Globus pallidus (tissue), 1 donor: ENCODE measurements at places on chromosomes 11 and 22.

DNA sequence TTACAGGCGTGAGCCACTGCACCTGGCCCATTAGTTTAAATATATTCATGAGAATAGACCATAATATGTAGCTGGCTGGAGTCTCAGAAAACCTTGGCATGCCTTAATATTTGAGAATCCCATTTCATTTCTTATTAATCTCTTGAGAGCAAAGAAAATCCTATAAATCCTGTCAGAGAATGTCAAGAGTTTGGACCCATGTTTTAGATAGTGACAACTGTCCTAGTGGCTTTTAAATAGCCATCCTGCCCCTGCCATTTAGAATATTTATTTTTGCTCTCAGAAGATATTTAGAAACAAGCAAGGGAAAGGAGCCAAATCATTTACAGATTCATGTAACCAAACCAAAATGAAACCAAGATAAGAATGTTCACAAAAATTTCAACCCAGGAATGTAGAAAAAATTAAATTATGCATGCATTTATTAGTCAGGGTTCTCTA lies 107.2 kb downstream of the SWAP70 start:
- no peak for DNase-seq

DNA sequence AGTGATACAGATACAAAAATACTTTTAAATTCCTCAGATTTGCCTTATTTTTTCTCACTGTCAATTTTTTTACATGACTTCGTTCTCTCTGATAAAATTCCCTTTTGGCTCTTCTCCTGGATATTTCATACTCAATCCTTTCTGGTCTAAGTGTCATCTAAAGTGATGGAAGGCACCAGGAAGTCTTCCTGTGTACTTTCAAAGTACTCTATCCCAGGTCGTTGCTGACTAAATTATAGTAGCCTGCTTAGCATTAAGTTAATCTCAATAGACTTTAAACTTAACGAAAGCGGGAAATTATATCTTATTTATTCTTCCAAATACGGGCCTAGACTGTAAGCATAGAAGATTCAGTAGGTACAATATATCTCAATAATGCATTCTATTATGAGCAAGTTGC lies 67.8 kb downstream of the CASP12 start:
- no peak for DNase-seq

GRCh38 chr11:99632969-99633368 lies 612.2 kb downstream of the CNTN5 start:
- DNase-seq = no peak

DNA sequence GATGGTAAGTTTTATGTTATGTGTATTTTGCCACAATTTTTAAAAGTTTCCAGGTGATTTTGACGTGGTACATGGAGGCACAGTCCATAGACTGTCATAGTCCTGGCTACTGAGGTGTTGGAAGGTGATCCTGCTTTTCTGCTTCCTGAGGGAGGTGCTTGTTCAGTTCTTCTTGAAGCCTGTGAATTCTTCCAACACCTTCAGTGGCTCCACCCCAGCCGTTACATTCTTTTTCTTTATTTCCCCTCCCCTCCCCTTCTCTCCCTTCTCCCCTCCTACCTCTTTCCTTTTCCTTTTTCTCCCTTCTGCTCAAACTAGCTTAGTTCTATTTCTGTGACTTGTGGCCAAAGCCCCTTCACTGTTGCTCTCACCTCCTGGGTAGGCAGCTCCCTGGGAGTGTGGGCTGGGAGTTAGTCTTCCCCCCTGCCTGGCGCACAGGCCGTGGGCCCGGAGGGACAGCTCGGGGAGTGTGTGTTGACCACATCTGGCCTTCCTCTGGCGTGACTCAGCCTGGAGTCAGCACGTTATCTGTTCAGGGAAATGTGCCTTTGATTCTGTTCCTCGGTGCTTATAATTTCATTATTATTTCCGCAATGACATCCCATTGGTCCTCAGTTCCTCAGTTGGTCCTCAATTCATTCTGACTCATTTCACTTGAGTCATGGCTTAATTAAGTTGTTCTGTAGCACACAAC lies 566.2 kb downstream of the TBC1D22A start:
- DNase-seq = no peak

GRCh38 chr11:117471776-117472175 lies 144.1 kb downstream of the CEP164 start:
- DNase-seq = no peak

DNA sequence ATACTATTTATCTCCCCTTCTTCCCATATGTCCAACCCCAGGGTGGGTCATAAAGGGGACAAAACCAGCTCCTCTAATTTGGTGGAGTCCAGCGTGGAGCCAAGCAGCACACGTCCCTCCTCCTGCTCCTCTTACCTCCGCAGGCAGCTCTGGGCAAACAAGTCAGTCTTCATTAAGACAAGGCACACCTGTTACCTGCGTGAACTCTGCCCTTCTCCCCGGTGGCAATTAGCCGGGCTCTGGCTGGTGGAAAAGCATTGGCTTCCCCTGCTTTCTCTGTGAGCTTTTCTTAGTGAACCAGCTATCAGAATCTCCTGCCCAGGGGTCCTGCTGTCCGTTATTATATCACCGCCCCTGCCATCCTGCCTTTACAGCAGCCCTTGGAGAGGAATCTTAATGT lies 418.7 kb upstream of the CADM1 start:
- no peak for DNase-seq

DNA sequence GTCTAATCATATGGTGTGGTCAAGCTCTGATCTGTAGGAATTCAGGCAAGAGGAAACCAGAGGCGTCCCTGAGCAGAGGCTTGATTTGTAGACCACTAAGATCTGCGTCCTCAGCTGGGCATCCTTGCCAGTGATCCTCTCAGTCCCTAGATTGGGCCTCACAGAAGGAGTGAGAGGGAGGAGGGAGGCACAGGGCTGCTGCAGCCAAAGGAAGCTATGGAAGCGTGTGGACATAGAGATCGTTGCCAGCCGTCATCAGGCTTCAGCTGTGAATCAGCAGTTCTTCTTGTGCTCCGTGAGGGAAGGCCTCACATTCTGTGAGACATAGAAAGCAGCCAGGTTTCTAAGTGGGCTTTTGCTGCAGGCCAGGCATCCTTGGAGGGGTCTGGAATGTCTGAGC lies 254.6 kb upstream of the KIRREL3 start:
- no peak for DNase-seq

GRCh38 chr11:117970400-117971024 lies 15.7 kb upstream of the IL10RA start:
- no peak for DNase-seq

DNA sequence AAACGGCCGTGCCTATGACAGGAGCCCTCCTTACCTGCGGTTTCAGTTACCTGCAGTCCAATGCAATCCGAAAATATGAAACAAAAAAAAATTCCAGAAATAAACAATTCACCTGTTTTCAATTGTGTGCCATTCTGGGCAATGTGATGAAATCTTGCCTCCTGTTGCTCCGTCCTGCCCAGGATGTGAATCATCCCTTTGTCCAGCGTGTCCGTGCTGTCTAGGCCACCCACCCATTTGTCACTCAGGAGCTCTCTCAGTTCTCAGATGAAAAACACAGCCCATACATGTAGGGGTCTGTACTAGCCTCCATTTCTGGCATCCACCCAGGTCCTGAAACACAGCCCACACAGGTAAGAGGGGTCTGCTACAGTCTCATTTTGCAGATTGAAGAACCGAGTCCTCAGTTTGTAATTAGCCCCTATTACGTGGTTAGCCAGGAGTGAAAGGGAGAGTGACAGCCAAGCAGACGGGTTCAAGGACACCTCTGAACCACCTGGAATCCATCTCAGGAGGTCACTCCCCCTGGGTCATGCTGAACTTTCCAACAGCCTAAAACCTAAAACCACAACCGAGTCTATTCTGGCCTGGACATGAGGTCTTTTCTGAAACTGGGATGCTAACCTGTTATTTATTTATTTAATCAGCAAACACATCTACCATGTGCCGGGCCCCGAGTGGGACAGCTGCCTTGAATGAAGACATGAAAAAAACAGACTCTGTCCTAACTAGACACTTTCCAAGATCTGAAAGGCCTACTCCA lies 317.2 kb downstream of the SHANK2 start:
- DNase-seq = no peak

- DNase-seq = no peak
Measured at GRCh38 chr22:19805821-19806212, 45.2 kb downstream of the TBX1 start.

DNA sequence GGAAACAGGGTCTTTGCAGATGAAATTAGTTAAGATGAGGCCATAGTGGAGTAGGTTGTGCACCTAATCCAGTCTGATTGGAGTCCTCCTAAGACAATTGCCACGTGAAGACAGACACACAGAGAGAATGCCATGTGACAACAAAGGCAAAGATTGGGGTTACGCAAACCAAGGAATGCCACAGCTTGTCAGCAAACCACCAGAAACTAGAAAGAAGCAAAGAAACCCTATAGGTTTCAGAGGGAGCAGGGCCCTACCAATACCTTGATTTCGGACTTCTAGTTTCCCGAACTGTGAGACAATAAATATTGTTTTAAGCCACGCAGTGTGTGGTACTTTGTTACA lies 8.2 kb upstream of the LAYN start:
- no peak for DNase-seq

DNA sequence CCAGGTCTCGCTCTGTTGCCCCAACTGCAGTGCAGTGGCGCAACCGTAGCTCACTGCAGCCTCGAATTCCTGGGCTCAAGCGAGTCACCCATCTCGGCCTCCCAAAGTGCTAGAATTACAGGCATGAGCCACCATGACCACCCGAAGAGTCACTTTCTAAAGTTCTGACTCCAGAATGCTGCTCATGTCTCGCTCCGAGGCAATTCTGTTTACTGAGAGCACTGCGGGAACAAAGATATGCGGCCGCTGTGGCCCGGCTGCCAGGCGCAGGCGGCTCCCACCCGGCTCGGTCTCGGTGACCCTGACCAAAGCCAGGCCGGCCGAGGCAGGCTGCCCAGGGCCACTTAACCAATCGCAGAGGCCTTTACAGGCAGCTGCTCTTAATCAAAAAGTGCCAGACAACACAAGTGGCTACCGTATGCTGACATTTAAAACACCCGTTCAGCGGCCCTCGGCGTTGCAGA lies 78.7 kb downstream of the PHF21B start:
- peak; percentile 25 for DNase-seq

DNA sequence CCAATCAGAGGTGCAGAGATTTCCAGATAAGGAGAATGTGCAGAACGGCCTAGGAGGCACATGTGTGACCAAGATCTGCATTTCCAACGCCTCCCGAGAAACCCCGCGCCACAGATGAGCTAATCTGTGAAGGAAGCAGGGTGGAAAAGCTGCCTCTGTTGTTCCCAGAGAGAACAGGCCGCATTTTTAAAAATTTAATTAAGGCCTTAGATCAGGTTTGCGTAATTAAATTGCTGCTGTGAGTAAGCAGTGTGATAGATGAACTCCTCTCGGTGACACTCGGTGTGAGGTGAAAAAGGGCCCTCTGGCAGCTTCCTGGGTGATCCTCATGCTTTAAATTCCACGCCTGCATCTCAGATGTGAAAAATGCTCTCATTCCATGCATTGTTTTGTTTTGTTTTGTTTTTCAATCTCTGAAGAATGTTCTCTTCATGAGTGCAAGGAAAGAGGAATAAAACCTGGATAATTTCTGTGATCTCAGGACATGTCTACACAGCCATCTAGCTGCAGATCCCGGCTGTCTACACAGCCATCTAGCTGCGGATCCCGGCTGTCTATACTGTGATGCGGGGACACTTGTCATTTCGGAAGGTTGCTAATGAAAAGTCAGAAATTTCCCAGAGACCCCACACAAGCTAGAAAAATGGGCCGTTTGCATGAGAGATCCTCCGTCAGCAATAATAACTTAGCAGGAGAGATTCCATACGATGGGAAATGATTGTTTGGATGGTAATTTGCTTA lies 1398.9 kb downstream of the BRD1 start:
- no peak for DNase-seq

- no peak for DNase-seq
Measured at GRCh38 chr11:61057615-61058014, 44.7 kb upstream of the CD5 start.
